ENCODE measurements at places on chromosomes 7 and 10.

- no peak for DNase-seq
These were observed 162.6 kb downstream of the RAB11FIP2 start for GRCh38 chr10:117884093-117884492.

GRCh38 chr10:76202777-76203176 lies 771.4 kb downstream of the LRMDA start:
- no peak for DNase-seq

- DNase-seq, result no peak
These were observed 541 bp upstream of the PFKFB3 start for GRCh38 chr10:6202098-6202683.

GRCh38 chr10:121268863-121269432 lies 329.3 kb downstream of the FGFR2 start:
- DNase-seq, result no peak

GRCh38 chr7:36266683-36267082 lies 113.6 kb downstream of the EEPD1 start:
- DNase-seq, result no peak

DNA sequence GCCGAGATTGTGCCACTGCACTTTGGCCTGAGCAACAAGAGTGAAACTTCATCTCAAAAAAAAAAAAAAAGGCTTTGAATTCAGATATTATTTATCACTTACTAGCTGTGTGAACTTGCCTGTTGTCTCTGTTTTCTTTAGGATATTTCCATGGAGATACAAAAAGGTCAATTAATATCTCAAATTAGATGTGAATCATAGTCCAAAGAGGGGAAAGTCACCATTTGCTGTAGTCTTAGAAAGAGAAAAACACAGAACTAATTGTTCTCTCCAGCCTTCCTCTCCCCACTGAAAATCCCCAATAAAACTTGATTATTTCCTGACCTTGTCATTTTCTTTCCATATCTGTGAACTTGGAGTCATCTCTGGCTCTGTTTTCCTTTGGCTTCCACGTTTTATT lies 21.2 kb downstream of the HEPACAM2 start:
- DNase-seq, result no peak

- no peak for DNase-seq
These were observed 154.5 kb downstream of the SLC25A13 start for GRCh38 chr7:96167424-96167823.

- DNase-seq, result no peak
These were observed 5.4 kb downstream of the PON2 start for GRCh38 chr7:95429241-95429990.

- DNase-seq, result no peak
These were observed 110.1 kb downstream of the PLCE1 start for GRCh38 chr10:94103801-94104221.

DNA sequence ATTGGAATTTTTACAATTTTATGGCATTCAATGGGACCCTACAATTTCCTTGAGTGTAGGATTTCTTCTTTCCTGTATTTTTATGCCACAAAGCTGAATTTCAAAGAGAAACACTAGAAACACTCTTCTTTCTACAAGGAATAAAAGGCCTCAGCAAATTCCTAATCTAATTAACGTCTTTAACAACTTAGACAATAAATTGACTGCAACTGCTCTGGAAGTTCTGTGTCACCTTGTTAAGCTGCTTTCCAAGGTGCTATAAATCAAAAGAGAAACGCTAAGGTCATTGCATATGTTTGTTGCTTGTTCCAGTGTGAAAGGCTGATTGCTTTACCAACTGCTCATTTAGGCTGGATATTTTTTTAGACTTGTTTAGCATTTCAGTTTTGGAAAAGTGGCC lies 182.2 kb downstream of the POLR1F start:
- DNase-seq, result no peak

DNA sequence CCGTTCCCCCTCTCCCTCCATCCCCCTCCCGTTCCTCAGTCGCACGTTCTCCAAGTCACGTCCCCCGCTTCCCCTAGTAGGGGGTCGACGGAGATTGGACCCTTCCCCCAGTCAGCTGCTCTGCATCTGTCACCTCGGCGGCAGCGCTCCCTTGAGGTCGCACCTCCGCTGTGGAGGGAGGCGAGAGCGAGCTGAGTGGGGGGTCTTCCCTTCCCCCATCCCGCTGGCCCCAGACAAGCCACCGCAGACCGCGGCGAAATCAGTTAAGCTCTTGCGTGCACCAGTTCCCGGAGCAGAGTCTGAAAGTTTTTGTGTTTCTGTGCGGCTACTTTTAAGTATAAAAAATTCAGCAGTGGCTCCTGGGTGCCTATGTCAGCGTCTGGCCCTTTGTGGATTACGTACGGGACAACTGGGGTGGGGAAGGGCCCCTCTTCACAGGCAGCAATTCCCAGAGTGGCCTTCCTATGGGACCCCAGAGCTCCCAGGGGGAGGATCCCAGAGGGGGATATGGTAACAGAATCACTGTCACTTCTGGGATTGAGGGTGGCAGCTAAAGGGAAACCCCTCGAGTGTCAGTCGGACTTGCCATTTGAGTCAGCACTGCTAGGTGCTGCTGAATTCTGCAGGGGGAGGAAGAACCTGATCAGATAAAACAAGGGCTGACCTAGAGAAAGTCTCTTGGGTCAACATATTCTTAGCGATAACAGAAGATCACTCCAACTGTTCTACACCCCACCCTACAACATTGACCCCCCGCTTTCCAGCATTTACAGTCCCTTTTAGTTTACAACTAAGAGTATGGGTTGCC lies 12.5 kb upstream of the DDIT4 start:
- DNase-seq, result no peak

GRCh38 chr7:2373124-2373556 lies 18.5 kb downstream of the EIF3B start:
- no peak for DNase-seq

GRCh38 chr7:91375378-91375777 lies 111.1 kb downstream of the FZD1 start:
- no peak for DNase-seq

DNA sequence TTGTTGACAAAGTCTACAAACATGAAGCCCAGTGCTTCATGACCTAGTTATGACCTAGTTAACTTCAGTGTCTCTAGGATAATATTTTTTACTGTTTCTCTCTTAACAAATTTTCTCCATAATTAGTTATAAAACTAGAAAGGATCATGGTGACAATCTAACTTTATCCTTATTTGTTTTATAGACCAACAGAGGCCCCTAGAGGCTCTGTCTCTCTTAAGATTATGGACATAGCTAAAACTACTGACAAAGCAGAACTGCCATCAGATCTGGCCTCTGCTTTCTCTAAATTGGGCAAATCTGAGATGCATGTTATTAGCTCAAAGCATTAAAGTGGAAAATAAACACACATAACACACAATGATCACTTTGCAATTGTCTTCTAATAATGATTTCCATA lies 176.0 kb downstream of the CSTF2T start:
- no peak for DNase-seq

Data from amygdala (tissue), 56 donors.